ENCODE measurements at places on chromosomes 6 and 20.

DNA sequence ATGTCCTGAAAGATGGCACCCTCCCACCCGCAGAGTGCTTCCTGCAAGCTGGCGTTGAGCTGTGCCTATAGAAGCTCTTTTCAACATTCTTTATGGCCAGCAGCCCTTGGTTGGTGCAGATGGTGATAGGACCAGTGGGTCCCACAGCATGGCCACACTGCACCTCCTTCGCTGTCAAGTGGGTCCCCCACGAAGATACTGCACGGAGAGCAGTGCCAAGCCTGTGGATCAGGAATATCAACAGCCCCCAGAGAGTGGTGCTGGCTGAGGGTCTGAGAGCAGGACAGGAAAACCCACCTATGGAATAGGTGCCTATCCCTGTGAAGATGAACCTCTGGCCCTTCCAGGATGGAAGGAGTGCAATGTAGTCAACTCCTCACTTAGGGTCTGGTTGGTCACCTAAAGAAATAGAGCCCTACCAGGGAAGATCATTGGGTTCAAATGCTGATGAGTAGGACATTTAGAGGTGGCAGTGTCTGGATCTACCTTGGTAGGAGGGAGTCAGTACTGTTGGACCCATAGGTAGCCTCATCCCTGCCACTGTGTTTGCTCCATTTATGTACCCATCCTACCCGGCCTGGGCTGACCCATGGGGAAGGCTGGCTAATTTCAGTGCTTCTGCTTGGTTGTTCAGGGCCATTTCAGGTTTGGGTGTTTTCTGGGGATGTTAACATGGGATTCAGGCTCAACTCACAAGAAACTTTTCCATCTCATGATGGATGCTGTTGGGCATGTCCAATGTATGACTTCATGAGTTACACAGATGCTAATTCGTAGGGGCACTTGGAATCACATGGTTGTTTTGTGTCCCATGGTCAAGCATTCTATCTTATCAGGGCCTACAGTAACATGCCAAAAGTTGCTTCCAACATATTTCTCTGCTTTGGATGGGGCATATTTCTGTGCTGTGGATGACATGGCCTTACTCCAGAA lies 33.4 kb upstream of the MICB start:
- no peak for DNase-seq

GRCh38 chr20:49594931-49595315 lies 27.0 kb upstream of the PTGIS start:
- no peak for DNase-seq

GRCh38 chr20:64006490-64006889 lies 25.6 kb downstream of the PRPF6 start:
- no peak for DNase-seq

GRCh38 chr6:111776236-111777221 lies 96.7 kb downstream of the FYN start:
- no peak for DNase-seq

DNA sequence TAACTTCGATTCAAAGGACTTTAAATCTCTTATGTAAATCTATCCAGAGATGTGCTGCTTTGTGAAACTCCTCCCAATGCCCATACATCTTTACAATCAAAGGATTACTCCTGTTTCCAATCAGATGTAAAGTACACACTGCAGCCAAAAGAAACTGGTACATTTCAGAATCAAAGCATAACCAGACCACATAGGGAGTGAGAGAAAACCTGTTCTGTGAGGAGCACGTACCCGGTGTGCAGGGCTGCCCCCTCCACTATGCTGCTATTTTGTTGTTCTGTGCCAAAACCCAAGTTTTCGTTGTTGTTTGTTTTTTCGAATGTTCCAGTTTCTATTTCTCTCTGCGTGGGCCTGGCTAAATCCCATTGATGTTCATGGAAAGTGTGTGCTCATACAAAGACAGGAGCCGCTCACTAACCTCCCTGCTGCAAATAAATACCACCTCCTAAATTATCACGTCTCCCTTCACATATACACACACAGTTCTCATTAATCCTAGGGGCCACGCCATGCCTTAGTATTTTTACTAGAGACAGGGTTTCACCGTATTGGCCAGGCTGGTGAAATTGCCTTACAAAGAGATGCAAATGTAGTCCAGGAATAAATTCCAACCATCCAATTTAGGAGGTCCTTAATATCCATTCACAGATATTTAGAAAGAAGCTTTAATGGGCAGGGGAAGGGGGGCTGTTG lies 52.9 kb downstream of the ATP9A start:
- no peak for DNase-seq

GRCh38 chr6:93584300-93584699 lies 164.9 kb upstream of the EPHA7 start:
- no peak for DNase-seq

GRCh38 chr6:46368169-46368536 lies 123.1 kb downstream of the RCAN2 start:
- no peak for DNase-seq

- DNase-seq, result peak; percentile 73
These were observed at the start of gene GMPR for GRCh38 chr6:16238057-16238962. GMPR (plus strand) TSS chr6:16238587; CDS start chr6:16238694, 107 bp downstream.

DNA sequence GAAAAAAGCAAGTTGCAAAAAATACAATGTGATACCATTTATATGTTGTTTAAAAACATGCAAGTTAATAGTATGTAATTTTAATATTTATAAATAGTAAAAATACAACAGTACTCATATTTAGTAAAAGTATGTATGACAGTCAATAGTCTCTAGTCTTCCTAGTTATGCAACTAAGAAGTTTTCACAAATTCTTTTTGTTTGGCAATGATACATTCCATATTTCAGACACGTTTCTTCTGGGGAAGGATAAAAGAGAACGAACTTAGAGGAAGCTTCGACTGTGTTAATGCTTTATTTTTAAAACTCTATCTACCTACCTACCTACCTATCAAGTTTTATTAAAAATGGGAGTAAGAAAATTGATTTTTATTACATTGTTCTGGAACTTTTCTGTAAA lies 77.7 kb downstream of the UBE3D start:
- DNase-seq, result no peak

DNA sequence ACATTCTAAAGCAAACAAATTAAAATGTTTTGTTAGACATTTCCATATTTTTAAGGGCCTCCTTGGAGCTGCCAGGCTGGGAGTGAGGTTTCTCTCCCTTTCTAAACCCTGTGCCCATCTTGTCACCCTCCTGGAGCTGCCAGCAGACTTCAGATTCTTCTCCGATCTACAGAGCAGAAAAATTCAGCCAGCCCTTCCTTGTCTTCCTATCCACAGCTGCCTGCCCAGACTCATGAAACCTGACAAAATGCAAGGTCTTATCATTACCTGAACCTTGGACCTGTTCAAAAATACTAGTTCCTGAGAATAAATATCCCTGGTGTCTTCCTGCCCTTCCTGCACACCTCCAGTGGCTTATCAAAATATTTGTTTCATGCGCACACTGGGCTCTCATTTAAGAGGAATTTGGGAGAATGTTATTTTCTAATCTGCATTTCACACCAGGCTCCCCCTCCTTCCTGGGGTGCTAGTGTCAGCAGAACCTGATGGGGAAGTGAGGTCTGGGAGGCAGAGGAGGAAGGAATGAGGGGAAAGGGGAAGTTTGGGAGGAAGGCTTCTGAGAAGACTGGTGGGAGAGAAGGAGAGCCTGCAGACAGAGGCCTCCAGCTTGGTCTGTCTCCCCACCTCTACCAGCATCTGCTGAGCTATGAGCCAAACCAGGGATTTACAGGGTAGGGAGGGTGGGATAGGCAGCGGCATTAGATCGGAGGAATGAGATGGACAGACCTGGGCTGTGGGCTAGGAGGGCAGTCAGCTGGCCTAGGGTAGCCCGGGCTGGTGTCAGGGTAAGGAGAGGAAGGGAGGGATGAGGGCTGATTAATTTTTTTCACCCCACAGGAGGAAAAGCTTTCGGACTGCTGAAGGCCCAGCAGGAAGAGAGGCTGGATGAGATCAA lies at the start of gene AIF1:
Gene AIF1, plus strand, starts transcription at position 551 of the 895 bp plus-strand sequence. Its CDS starts 96 bp downstream, at position 647.
- peak; percentile 78 for DNase-seq

GRCh38 chr6:70351461-70351860 lies 48.6 kb upstream of the COL9A1 start:
- no peak for DNase-seq

DNA sequence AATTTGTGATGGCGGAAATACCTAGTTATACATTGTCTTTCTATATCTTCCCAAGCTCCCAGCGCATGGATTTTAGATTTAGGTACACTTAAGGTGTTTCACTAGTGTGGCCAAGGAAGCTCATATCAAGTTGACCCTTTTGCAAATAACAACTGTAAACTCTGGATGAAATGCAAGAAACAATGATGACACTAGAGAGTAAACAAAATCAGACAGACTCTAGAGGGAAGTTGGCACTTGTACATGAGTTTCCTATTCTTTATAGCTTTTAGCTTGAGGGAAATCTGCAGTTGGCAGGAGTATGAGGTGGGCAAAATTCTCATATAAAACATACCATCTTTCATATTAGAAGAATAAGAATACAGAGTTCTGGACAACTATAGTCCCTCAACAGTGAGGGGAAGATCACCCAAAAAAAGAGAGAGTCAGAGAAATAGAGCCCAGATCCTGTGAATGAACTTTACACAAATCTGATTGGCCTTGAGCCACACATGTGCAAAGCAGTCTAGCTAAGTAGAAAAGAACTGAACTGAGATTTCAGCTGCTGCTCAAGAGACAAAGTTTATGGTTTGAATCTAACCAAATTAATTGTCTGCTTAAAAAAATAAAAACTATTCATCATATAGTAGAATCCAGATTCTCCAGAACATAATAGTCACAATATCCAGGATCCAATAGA lies 26.1 kb downstream of the TXLNB start:
- DNase-seq, result no peak

- no peak for DNase-seq
These were observed 20.7 kb downstream of the NDUFAF4 start for GRCh38 chr6:96876886-96877545.

DNA sequence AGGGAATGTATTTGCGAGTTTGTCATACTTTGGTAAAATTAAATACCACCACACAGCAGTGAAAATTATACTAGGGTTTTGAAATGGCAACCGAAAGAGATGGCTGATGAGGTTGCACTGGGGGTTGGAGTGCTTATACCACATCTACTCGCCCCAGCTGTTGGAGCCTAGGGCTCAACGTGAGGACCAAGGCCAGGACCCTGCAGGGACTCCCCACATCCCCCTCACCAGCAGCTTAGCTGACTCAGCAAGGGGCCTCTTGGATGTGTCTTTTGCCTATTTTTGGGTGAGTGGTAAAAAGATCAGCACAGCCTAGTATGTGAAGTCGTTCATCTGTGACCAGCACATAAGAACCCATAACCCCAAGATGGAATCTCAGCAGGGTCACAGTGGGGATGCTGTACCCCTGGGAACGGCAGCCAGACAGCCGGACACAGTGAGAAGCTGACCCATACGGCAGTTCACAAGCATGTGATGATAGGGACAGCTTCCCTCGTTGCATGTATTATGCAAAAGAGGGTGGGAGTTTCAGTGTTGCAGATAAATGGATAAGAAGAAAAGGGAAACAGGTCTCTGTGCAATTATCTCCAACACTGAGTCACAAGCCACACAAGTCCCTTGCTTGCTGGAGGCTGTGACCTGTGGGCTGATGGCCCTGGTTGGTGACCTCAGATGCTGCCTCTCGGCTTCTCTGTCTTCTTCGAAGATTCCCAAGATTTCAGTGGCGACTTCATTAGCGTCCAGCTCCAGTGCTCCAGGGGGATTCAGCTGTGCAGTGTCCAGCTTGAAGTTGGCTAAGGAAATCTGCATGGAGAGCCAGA lies 20.9 kb upstream of the SPO11 start:
- DNase-seq, result no peak

- no peak for DNase-seq
These were observed 381.9 kb upstream of the CITED2 start for GRCh38 chr6:139756381-139756780.

- DNase-seq, result peak; percentile 67
These were observed 62.4 kb downstream of the TNFRSF21 start for GRCh38 chr6:47247227-47247797.

GRCh38 chr6:45411959-45412358 lies 34.2 kb upstream of the SUPT3H start:
- DNase-seq, result no peak

GRCh38 chr6:106002005-106002404 lies 84.1 kb upstream of the PRDM1 start:
- no peak for DNase-seq

- DNase-seq, result no peak
These were observed 156.1 kb upstream of the AGPAT4 start for GRCh38 chr6:161429921-161430490.
